ENCODE measurements at places on chromosomes 5 and 9.

DNA sequence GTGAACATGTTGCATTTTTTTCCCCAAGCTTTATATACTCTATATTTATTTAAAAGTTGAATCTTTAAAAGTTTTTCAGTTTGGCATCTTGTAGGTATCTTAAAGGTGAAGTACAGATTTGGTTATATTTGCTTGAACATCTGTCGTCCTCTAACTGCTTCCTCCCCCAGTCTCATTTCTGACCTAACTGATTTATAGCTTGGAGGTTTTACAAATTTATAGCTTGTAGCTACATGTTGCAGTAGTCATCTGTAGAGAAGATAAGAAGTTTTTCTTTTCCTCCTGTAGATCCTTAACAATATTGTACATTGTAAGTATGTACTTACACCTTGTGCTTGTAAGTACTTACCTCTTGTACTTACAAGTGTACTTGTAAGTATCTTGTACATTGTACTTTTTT lies 31.0 kb upstream of the ROPN1L start:
- no peak for DNase-seq

GRCh38 chr5:75337366-75338021 lies 474 bp downstream of the HMGCR start:
- peak; percentile 26 for DNase-seq

- peak; percentile 75 for DNase-seq
These were observed 11.5 kb upstream of the PRRX2 start for GRCh38 chr9:129653823-129654553.

DNA sequence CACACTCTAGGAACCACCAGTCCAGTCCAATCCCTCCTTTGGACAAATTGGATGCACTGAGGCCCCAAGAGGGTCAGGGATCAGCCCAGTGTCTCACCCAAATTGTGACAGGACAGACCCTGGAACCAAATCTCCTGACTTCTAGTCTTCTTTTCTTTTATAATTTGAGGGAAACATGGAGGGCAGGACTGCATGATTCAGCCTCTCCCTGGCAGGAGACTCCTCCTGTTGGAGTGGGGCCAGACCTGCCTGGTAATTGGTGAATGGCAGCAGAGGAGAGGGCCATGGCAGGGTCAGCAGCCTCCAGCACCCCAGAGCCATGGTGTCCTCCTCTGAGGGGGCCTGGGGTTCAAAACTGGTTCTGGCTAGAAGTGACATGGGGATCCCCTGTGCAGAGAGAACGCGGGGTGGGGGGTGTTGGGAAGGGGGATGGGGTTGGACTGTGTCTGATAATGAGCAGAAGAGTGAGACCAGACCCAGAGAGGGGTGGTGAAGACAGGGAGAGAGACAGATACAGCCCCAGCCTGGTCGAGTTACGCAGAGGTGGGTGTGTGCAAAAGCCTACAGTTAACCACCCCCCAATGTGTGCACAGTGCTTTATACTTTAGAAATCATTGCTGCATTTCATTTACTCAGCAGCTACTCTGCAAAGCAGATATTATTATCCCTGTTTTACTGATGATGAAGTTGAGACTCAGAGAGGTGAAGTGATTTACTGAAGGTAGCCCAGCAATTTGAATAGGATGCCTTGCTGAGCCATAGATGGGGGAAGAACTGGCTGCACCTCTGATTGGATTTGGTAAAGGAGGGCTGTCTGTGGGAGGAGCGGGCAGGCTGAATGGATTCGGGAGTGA lies 3.8 kb upstream of the SYNPO start:
- DNase-seq: no peak

DNA sequence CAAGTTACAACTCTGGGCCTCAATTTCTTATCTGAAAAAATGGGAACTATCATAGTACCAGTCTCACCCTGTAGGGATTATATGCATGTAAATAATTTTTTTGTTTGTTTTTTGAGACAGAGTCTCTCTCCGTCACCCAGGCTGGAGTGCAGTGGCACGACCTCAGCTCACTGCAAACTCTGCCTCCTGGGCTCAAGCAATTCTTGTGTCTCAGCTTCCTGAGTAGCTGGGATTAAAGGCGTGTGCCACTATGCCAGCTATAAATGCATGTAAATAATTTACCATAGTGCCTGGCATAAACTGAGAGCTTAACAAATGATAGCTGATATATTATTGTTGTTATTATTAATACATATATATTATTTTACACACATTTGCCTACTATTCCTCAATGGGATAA lies 3.0 kb upstream of the ARHGAP26 start:
- DNase-seq: no peak

GRCh38 chr5:132232465-132232864 lies 4.8 kb upstream of the P4HA2 start:
- no peak for DNase-seq

DNA sequence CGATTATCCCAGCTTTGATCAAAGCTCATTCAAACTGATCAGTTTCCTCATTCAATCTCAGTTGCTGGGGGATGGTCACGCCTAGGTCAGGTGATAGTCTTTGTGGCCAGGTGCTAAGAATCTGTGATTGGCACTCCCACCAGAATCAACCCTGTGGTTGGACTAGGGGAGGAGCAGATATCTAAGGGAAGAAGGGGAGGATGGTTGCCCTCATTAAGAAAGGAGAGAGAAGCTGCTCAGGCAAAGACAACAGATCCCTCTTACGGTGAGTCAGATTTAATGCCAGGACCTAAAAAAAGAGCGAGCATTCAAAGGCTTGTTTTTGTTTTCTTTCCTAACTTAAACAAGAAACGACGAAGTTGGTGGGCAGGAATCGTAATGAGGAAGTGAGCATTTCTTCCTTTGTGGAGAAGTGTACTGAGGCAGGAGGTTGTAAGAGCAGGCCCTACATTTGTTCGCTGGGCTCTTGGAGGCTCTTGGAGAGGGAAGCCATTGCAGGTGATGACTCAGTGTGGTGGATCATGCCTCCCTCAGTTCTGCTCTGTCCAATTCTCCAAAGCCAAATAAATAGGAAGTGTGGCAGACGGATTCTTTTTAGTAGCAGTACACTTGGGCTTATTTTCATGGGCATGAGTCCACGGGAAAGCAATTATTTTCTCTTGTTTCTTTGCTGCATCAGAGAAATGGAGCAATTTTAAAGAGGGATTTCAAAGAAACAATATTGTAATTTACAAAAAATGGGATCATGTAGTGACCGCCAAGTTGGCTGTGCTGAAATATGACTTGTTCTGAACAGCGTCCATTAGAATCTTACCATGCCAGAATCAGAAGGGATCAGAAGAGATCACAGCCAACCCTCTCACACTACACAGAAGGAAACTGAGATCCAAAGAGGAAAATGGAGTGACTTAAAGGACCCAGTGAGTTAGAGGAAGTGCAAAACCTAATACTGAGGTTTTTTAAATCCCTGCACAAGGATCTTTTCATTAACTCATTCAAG lies 18.7 kb upstream of the TGFBR1 start:
- no peak for DNase-seq

GRCh38 chr5:78654386-78654785 lies 5.8 kb upstream of the LHFPL2 start:
- no peak for DNase-seq

- peak; percentile 57 for DNase-seq
These were observed 341.1 kb downstream of the ZSWIM6 start for GRCh38 chr5:61673007-61673735.

DNA sequence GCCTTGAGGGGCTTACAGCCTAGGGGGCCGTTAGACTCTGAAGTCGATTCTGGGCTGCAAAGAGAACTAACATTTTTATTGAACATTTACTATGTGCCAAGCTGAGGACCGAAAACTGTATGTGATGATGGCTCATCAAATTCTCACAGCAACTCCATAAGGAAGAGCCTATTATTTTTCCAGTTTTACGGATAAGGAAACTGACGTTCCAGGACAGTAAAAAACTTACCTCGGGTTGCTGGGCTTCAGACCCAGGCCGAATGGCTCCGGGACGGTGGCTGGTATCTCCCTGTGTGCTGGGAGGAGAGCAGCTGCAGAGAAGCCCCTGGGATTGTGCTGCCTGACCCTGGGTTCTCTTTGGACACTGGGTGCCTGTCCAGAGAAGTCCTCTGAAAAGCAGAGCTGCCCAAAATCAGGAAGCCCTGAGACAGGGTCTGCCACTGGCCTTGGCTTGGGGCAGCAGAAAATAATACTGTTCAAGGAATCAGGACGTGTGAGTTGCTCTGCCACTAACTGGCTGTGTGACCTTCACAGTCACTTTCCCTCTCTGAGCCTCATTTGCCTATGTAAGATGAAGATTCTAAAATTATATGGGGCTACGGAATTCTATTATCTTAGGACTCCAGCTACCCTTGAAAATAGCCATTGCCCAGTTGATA lies 116.3 kb upstream of the CPEB4 start:
- no peak for DNase-seq

DNA sequence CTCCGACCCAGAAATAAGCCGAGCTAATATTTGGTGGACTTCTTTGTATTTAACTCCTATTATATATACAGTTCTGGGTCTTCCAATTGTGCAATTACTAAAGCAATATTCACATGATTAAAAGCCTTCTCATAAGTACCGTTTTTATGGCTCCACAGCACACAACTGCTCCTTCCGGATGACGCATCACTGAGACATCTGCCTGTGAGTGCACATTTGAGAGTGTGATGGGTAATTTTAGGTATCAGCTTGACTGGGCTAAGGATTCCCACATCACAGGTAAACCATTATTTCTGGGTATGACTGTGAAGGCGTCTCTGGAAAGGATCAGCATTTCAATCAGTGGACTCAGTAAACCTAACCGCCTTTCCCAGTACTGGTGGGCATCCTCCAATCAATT lies 77.5 kb upstream of the SYK start:
- no peak for DNase-seq

DNA sequence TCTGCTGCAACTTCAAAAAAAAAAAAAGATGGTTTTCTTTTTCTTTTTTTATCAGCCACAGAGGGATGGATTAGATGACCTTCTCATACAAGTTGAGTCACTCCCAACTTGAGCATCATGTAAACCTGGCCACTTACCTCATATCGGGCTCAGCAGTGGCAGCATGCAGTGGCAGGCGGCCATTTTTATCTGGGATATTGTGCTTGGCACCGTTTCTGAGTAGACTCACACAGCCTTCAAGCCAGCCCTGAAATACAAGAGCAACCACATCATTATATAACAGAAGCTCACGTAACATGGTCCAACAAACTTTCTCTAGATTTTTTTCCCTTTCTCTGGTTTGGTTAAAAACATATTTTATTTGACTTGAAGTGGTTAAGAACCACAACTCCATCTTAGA lies 62.6 kb downstream of the ANKRD55 start:
- no peak for DNase-seq

DNA sequence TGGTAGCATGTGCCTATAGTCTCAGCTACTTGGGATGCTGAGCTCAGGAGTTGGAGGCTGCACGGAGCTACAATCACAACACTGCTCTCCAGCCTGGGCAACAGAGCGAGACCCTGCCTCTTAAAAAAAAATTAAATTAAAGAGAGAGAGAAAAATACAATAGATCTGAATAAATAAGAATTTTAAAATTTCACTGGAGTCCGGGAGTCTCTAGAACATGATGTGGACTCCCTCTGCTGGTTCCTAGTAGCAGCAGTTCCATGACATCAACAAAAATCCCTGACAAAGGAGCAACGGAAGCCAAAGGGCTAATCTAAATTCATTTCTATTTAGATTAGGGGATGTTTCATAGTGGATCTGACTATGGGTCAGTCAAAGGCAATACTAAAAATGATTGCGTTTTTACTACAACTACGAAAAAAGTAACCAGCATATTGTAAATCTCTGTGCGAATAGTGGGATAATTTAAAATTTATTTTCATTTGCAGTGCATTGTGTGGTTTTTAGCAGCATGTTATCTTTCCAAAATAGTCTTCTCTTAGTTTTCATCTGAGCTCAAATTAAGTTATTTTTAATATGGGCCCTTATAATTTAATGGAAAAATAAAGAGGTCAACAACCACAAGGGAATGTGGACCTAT lies 6.7 kb downstream of the INIP start:
- no peak for DNase-seq

DNA sequence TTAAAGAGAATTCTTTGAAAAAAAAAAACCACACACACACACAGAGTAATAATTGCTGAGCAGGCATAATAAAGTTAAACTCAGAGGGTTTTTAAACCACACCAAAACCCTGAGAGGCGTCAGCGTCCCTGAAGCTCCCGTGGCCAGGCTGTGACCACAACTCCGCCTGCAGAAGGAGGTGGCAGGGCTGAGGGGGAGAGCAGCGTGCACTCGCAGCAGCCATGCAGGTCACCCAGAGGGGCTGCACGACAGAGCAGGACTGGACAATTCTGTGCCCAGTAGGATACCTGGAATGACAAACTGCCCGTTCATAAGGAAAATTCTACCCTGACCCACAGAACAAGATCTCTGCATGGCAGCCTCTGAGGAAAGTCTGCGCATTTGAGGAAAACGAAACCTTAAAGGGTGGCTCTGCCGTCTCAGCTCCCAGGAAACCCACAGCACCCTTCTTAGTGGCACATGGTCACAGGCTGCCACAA lies 44.0 kb downstream of the ROR2 start:
- DNase-seq: no peak

- no peak for DNase-seq
These were observed 19.3 kb downstream of the SRP19 start for GRCh38 chr5:112880219-112880964.

- no peak for DNase-seq
These were observed 115.3 kb downstream of the VAV2 start for GRCh38 chr9:133876836-133877235.

- no peak for DNase-seq
These were observed 76.4 kb downstream of the EHMT1 start for GRCh38 chr9:137694962-137695875.

GRCh38 chr5:20469792-20470191 lies 481.8 kb upstream of the CDH18 start:
- DNase-seq: no peak

- no peak for DNase-seq
These were observed 12.8 kb downstream of the NOTCH1 start for GRCh38 chr9:136532799-136533774.

GRCh38 chr9:89497978-89498851 lies at the start of gene SEMA4D:
Gene SEMA4D (minus strand): TSS chr9:89498113. CDS start chr9:89405456, 92,657 bp downstream.
- DNase-seq: peak; percentile 76

GRCh38 chr9:8078641-8079140 lies 279.1 kb upstream of the DMAC1 start:
- no peak for DNase-seq

GRCh38 chr5:22842574-22842973 lies 10.6 kb downstream of the CDH12 start:
- no peak for DNase-seq

- no peak for DNase-seq
These were observed 18.5 kb downstream of the AGTPBP1 start for GRCh38 chr9:85723215-85723614.

- no peak for DNase-seq
These were observed 233.3 kb downstream of the BNC2 start for GRCh38 chr9:16637218-16637617.

GRCh38 chr5:15885156-15885555 lies 294.4 kb downstream of the MARCHF11 start:
- DNase-seq: no peak

- peak; percentile 76 for DNase-seq
These were observed 7.5 kb downstream of the SLC6A19 start for GRCh38 chr5:1208743-1209488.
